NCI-H748 treated with DMSO at 0.1 percent for 48 hours (cell line): ENCODE measurements at places on chromosomes 3 and 15.

DNA sequence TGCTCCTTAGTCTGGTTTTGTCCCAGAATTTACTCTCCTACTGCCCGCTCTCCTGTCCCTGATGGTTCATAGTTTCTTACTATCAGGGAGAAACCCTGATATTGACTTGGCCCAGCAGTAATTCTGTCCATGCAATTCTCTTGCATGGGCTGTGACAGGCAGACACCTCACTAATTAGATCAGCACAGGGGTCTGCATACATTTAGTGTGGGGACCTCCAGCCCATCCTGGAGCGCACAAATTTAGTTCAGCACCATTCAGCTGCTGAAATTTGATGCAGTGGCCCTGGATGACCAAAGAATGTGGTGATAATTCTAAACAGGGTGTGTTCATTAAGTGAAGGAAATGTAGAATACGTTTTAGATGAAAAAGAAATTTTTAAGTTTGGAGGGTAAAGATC is 555.5 kb upstream of the TBL1XR1 start:
- no peak for DNase-seq

GRCh38 chr3:69129531-69129930 is 7.1 kb upstream of the LMOD3 start:
- DNase-seq: no peak

DNA sequence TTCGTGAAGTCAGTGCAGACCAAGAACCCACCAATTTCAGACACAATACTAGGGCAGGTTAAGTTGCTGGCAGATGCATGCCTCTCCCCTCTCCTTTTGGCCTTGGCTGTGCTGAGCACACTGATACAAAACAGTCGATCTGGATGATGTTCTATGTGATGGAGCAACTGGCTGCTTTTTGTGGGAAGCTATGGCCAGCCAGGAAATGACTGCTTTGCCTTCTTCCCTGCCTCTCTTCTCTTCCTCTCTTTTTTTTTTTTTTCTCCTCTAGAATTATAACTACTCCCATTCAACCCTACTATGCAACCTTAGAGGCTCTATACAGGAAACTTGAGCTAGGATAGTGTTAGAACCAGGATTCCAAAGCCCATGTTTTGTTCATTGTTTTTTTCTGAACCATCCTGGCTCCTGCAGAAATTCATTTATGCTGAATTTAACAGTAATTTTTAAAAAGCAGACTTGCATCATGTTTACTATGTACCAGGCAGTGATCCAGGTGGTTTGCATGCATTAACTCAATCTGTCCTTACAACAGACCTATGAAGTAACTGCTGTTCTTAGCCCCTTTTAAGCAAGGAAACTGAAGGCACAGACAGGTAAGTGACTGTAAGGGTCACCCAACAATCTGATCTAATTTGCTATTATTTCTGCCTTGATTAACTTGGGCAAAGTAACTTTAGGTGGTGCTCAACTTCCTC is 62.9 kb downstream of the PLD1 start:
- DNase-seq: no peak

DNA sequence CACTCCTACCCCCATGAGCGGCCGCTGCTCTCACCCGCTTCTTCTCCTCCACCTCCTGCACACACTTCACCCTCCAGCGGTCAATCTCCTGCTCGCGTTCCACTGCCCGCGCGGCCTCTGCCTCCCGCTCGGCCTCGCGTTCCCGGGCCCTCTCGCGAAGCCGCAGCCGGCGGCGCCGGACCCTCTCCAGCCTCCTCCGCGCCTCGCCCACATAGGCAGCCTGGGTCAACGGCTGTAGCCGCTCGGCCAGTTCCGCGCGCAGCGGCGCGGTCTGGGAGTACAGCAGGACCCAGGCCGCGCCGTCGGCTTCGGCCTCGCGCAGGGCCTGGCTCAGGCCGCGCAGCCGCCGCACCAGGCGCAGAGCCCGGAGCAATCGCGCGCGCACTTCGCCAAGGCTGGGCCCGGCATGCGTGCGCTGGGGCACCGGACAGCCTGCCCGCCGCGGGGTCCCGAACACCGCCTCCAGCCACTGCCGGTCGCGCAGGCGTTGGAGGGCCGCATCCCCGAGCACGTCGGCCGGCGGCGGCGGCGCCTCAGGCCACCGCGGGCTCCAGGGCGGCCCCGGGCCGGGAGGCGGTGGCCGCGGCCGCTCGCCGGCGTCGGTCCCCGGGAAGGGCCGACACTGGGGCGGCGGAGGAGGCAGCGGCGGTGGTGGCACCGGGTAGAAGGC is 595 bp downstream of the PDCD7 start:
- no peak for DNase-seq

- no peak for DNase-seq
Measured at GRCh38 chr15:32029409-32029861, 880 bp upstream of the CHRNA7 start.

DNA sequence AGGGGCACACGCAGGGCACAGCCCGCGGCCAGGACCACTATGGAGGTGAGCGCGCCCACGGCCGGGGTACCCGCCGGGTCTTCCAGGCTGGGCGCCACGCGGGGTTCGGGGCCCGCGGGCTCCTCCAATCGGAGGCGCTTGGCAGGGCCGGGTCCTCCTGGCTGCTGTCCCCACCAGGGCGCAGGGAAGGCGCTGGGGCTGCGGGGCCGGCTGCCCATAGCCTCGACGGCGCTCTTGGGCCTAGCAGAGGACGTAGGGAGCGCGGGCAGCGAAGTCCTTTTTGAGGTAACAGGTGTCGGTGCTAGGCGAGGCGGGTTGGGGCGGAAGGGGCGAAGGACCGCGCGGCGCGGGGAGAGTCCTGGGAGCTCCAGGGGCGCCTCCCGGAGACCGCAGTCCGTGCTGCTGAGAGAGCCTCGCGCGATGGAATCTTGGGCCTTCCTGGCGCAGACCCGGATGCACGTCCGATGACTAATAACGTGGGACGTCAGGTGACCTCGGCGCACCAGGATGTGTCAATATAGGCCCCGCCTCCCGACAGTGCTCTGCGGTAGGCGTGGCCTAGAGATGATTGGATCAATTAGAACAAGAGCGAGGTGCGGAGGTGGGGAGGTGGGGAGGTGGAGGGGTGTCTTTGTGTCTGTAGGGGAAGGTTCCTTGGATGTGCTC is at the start of gene PRR23A:
PRR23A (minus strand) TSS at position 218 of the 666 bp plus-strand sequence; CDS start at position 218, 0 bp downstream.
- no peak for DNase-seq

DNA sequence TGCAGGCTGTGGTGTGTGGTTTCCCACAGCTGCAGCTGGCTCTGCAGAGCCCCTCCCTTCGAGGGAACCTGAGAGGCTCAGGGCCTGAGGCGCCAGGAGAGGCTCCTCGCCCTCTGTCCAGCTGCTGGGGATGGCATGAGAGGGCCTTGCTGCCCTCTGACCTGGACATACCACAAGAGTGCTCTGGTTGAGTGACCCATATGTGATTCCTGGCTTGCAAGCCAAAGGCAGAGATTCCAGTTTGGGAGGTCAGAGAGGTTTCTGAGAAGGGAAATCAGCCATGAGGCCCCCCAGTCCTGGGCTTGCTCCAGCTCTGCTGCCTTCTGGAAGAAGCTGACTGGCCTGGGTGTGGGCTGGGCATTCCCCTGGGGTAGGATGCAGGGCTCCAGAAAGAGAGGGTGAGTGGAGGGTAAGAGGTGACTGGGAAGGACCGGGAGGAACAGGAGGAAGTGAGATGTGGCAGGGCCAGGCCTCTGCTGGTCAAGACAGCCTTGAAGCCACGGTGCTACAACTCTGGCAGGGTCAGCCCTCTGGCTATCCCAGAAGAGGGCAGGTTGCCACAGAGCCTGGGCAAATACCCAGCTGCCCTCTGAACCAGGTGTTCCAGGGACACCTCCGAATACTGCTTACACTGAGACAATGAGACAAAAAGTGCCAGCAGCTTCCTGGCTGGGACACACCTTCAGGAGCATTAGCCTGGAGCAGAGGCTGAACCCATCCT is 16.0 kb upstream of the SRP14 start:
- no peak for DNase-seq

DNA sequence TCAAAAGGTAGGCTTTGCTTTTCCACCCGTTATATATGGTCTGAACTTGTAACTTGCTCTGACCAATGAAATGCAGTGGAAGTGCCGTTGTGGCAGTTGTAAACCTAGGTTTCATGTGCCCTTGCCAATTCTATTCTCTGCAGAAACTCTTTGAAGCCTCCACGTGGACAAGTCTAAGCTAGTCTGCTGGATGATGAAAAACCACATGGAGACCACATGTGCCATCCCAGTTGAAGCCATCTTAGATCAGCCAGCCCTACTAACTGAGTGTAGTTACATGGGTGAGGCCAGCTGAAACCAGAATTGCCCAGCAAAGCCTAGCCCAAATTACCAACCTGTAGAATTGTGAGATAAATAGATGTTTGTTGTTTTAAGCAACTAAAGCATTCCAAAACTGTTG is 183.7 kb upstream of the KCNH8 start:
- DNase-seq: no peak

- DNase-seq: no peak
Measured at GRCh38 chr3:193783166-193783896, 190.3 kb downstream of the OPA1 start.
